ENCODE measurements at places on chromosomes 6 and 20.

DNA sequence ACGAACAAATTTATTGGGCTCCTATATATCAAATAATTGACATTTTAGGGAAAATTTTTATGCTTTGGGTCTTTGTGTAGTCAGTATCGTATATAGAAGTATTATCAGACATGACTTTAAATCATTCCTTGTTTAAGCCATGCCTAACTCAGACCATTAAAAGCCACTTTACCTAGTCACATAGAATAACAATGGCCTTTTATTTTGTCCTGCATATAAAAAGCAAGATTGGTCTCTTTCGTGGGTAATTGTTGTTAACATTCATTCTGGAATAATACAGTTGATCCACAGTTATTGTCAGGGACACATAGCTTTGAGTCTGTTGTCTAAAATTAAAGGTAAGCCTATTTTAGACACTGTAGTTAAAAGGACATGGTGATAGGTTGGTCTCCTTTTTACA is 47.4 kb downstream of the PLEKHG1 start:
- no peak for DNase-seq

DNA sequence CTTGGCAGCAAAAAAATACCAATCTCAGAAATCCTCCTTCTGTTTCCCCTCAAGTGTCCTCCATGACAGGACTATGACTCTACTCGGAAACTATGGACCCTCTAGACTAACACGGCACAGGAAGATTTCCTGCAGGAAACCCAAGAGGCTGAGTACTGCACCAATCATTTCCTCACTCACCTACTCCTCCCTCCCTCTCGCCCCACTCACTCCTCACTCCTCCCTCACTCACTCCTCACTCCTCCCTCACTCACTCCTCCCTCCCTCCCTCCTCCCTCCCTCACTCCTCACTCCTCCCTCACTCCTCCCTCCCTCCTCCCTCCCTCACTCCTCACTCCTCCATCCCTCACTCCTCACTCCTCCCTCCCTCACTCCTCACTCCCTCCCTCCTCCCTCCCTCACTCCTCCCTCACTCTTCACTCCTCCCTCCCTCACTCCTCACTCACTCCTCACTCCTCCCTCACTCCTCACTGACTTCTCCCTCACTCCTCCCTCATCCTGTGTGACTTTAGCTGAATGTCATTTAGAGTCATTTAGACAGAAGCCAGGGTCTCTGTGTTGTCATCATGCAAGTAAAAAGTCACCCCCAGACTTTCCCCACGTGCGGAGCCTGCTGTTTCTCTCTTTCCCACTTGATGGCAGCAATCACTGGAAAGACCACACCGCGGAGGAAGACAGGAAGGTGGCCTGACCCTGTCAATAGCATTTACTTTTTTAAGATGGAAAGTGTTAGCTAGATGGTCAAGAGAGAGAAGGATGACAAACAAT is 226.8 kb upstream of the PDE10A start:
- DNase-seq: no peak

DNA sequence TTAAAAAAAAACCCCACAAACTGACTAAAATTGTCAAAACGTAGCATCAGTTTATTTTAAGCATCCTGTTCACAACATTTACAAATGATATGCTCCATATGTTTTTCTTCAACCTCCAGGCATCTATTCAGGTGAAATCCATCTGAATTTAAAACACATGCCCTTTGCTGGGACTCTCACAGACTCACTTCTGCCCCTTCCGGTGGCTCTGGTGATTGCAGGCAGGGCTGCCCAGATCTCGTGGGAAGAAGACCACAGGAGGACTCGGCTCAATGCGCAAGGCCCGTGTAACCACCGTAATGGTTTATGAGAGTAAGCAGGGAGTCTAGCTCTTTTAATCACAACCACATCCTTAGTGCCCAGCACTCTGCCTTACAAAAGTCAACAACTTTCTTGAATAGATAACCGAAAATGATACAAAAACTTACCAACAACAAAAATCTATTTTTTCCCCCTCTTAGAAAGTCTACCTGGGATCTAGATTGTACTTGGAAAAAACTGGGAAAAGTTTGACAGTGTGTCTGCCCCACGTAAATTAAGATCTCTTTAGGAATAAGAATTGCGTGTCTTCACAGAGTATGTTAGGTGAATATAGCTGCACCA is 139.1 kb downstream of the KIF16B start:
- DNase-seq: no peak

DNA sequence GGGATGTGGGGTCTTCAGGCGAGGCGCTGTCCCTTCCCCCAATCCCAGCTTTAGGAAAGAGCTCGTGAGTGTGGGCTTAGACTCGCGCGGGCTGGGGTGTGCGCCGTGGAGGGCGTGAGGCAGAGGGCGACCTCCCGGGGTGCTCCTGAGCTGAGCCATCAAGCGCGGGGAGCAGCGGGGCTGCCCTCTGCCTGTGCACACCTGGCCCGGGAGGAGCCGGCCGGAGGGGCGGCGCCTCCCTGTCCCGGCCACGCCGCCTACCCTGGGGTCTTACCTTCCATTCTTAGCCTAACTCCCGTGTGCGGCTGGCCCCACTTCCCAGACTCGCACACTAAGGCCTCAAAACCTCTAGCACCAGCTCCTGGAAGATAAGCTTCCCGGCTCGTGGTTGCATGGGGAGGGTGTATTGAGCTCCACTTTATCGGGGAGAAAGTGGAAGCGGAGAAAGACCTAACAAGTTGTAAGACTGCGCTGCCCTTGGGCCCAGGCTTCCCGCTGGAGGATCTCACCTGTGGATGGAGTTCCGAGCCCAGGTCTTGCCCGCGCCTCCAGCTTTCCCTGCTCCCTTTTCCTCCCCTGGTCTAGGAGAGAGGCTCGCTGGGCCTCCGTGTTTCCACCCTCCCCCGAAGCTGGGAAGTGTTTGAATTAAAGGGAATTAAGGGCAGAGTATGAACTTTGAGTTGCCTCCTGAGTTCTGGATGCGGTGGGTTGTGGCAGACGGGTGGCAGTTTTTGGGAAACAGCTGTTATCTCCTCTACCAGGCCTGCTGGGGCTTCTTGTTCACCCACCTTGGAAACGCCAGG is 1.2 kb downstream of the DNMT3B start:
- DNase-seq: no peak

DNA sequence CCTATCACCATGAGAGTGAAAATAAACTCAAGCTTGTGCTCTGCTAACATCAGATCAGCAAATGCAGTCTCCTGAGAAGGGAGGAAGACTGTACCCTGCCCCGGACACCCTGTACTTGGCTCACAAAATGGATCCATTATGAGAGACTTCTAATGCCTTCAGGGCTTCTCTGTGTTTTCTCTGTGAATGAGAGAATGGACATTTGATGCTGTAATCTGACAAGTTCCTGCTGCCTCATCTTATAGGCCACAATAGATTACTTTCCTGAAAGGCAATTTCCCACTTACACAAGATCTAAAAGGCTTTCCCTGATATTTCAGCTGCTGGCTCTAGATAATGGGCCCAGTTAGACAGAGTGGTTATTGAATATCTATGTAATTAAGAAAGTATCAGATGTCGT is 117.2 kb downstream of the OTOR start:
- DNase-seq: no peak

Measured in occipital lobe (tissue), 3 donors.